ENCODE measurements at places on chromosomes 6 and 20.

GRCh38 chr6:9346923-9347322, 911.6 kb upstream of the SLC35B3 start:
- H3K27ac ChIP-seq: no peak overlapping the region
- no peak overlapping the region for H3K4me3 ChIP-seq
- no peaks in the 10 kb centered on the region for H3K36me3 ChIP-seq

GRCh38 chr6:17923401-17923863, 64.0 kb downstream of the KIF13A start:
- DNase-seq: no peak
- peaks cover 2% of the 10 kb centered on the region for H3K4me1 ChIP-seq
- no peak overlapping the region for H3K4me3 ChIP-seq
- H3K27me3 ChIP-seq: no peaks in the 10 kb centered on the region

DNA sequence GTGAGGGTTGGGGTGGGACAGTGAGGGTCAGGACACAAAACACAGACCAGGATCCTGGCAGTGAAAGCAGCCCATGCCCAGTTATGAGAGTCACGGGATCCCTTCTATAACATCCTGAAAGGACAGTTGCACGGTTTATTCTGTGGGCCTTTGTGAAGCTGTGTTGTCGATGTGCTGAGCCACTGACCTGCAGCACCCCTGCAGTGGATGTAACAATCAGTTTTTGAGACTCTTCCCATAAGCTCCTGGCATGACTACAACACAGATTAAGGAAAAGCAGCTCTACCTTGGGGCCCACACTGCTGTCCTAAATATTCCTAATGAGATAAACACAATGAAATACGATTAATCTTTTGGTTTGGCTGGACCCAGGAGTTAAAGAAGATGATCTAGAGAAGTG, 3.7 kb downstream of the PYGB start:
- H3K4me3 ChIP-seq: no peak overlapping the region
- no peak overlapping the region for H3K27ac ChIP-seq
- H3K4me1 ChIP-seq: no peaks in the 10 kb centered on the region
- H3K36me3 ChIP-seq: peaks cover 12% of the 10 kb centered on the region

- H3K4me3 ChIP-seq: no peak overlapping the region
- no peaks in the 10 kb centered on the region for H3K4me1 ChIP-seq
- no peak for DNase-seq
- no peaks in the 10 kb centered on the region for H3K36me3 ChIP-seq
- no peaks in the 10 kb centered on the region for H3K27me3 ChIP-seq
Measured at GRCh38 chr20:18256440-18257090, 31.8 kb upstream of the ZNF133 start.

- H3K27ac ChIP-seq: no peak overlapping the region
- no peaks in the 10 kb centered on the region for H3K36me3 ChIP-seq
- DNase-seq: peak; percentile 54
Measured at GRCh38 chr6:137588472-137588871, 94.3 kb upstream of the OLIG3 start.

Data from H9 (cell line).